Urinary bladder (tissue), 4 donors: ENCODE measurements at places on chromosomes 11 and 22. TPM values are rescaled to one million over a fixed set of nuclear protein-coding genes. Genes with fewer than 3 reads are reported as not detected.

The OR6A2 gene
- 0.85 TPM for total RNA-seq

The ZNRF3 gene
- 7.4 TPM for total RNA-seq

The SHANK3 gene
- 8.1 TPM for total RNA-seq

The KRTAP5-11 gene
- total RNA-seq: not detected

The SLC37A2 gene
- 9.0 TPM for total RNA-seq

The MFRP gene
- not detected for total RNA-seq

The AMOTL1 gene
- 79.3 TPM for total RNA-seq

The KDELR3 gene
- total RNA-seq: 75.7 TPM

The RPLP2 gene
- 189 TPM for total RNA-seq

The TRPM5 gene
- 0.11 TPM for total RNA-seq

The FXYD2 gene
- 5.0 TPM for total RNA-seq

The APOL1 gene
- 22.9 TPM for total RNA-seq

The OR8G5 gene
- not detected for total RNA-seq

The MAPK8IP2 gene
- 1.2 TPM for total RNA-seq

The DGAT2 gene
- total RNA-seq: 9.5 TPM

The TUB gene
- 32.2 TPM for total RNA-seq

The BRSK2 gene
- 3.0 TPM for total RNA-seq

The BIK gene
- total RNA-seq: 2.5 TPM

The NCF4 gene
- total RNA-seq: 9.7 TPM

The ACRV1 gene
- not detected for total RNA-seq

The PAFAH1B2 gene
- 115 TPM for total RNA-seq

The PPP2R1B gene
- total RNA-seq: 22.7 TPM

The GLB1L2 gene
- total RNA-seq: 1.5 TPM

The MRGPRX3 gene
- total RNA-seq: not detected

The THRSP gene
- total RNA-seq: 0.48 TPM

The ARSA gene
- total RNA-seq: 8.7 TPM

The IFITM1 gene
- 20.9 TPM for total RNA-seq

The PLEKHA7 gene
- 8.1 TPM for total RNA-seq

The VPS37C gene
- 8.6 TPM for total RNA-seq

The TMEM121B gene
- 0.21 TPM for total RNA-seq

The NPAS4 gene
- total RNA-seq: 1.6 TPM

The BCR gene
- 14.1 TPM for total RNA-seq

The SLC22A12 gene
- not detected for total RNA-seq

The LRRC56 gene
- total RNA-seq: 0.90 TPM

The SCGB1C1 gene
- not detected for total RNA-seq

The HEPN1 gene
- not detected for total RNA-seq

The VSIG2 gene
- 27.5 TPM for total RNA-seq

The CHRNA10 gene
- total RNA-seq: 0.48 TPM

The RASL10A gene
- 0.58 TPM for total RNA-seq

The ZBED4 gene
- total RNA-seq: 7.8 TPM

The FSHB gene
- total RNA-seq: not detected

The OR2D2 gene
- 0.53 TPM for total RNA-seq

The GCAT gene
- 9.3 TPM for total RNA-seq

The INSC gene
- total RNA-seq: 3.0 TPM

The MS4A12 gene
- not detected for total RNA-seq
